ENCODE measurements at places on chromosomes 13 and 19. TPM values are rescaled to one million over a fixed set of nuclear protein-coding genes. Genes with fewer than 3 reads are reported as not detected.

- H3K27me3 ChIP-seq = peaks cover 5% of the 10 kb centered on the region
- DNase-seq = no peak
- no peaks in the 10 kb centered on the region for H3K36me3 ChIP-seq
- H3K4me1 ChIP-seq = no peaks in the 10 kb centered on the region
Observed at GRCh38 chr19:30861919-30862318, 487.3 kb downstream of the TSHZ3 start.

GRCh38 chr19:18991006-18991405 is 42.3 kb downstream of the SUGP2 start:
- no peak for DNase-seq
- H3K4me1 ChIP-seq = no peaks in the 10 kb centered on the region
- peaks cover 20% of the 10 kb centered on the region for H3K36me3 ChIP-seq
- no peak overlapping the region for H3K27ac ChIP-seq
- peaks cover 2% of the 10 kb centered on the region for H3K27me3 ChIP-seq

- H3K27ac ChIP-seq = no peak overlapping the region
- DNase-seq = no peak
- H3K27me3 ChIP-seq = no peaks in the 10 kb centered on the region
Observed at GRCh38 chr13:40337651-40338050, 328.8 kb downstream of the FOXO1 start.

GRCh38 chr19:45883881-45884681 is 1.9 kb downstream of the IRF2BP1 start:
- no peak overlapping the region for H3K27ac ChIP-seq
- H3K4me1 ChIP-seq = peaks cover 24% of the 10 kb centered on the region
- no peaks in the 10 kb centered on the region for H3K27me3 ChIP-seq
- peak overlapping the region; percentile 66 for H3K4me3 ChIP-seq

DNA sequence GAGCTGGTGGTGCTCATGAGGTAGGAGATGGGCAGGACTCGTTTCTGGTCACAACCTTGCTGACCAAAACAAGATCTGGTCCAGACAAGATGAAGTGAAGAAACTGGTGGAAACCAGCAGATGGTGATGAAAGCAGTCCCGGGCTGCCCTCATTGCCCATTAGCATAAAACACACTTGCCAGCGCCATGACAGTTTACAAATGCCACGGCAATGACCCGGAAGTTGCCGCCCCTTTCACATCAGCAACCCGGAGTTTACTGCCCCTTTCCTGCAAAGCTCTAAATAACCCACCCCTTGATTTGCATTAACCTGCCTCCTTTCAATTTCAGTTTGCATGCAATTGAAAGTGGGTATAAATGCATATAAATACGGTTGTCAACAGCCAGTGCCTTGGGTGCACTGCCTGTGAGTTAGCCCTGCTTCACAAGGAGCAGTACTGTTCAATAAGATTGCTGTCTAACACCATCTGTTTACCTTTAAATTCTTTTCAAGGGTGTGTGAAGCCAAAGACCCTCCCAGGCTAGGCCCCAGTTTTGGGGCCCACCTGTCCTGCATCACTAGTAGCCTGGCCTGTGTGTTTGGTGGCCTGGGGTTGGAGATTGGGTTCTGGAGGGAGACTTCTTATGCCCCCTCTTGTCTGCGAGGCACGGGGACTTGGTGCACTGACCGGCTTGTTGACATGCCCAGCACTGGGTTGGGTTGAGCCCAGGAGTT is 38.8 kb downstream of the CHST8 start:
- H3K27ac ChIP-seq = no peak overlapping the region
- no peaks in the 10 kb centered on the region for H3K4me1 ChIP-seq

DNA sequence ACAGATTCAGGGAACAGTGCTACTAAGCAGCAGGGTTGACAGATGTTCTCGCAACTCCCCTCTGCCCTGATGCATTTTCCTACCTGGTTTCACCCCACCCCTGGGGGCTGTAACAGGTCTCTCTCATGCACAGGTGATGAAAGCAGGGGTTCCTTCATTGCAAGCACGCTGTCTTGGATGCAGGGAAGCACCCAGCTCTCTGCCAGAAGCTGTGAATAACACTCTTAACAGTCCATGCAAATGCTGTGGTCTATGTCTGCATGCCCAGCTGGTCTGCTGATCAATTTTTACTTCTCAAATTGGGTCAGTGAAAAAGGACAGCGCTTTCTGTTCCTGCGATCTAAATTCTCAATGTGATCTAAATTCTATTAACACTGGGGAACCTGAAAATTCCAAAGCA is 246.3 kb upstream of the TSHZ3 start:
- H3K4me3 ChIP-seq = no peak overlapping the region
- H3K27me3 ChIP-seq = peaks cover 8% of the 10 kb centered on the region
- DNase-seq = no peak
- H3K4me1 ChIP-seq = no peaks in the 10 kb centered on the region
- H3K36me3 ChIP-seq = no peaks in the 10 kb centered on the region

Gene KIR2DL1
- total RNA-seq = not detected

Gene DMAC2
- total RNA-seq = 66.3 TPM

Gene ZSCAN4
- total RNA-seq = not detected
